ENCODE measurements at places on chromosomes 3 and 15.

DNA sequence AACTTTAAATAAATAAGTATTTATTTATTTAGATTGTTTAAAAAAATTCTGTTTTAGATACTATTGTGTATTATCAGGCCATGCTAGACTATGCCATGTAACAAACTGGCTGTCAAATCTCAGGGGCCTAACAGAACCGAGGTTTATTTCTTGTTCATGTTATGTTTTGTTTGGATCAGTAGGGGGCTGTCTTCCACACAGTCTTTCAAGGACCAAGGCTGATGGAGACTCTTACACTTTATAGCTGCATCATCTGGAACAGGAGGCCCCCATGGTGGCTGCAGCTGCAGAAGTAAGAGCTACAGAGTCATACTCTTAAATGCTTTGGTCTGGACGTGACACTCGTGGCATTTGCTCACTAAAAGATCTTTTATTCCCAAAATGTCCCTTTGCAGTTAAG lies 33.0 kb upstream of the ARL14 start:
- DNase-seq, result no peak

DNA sequence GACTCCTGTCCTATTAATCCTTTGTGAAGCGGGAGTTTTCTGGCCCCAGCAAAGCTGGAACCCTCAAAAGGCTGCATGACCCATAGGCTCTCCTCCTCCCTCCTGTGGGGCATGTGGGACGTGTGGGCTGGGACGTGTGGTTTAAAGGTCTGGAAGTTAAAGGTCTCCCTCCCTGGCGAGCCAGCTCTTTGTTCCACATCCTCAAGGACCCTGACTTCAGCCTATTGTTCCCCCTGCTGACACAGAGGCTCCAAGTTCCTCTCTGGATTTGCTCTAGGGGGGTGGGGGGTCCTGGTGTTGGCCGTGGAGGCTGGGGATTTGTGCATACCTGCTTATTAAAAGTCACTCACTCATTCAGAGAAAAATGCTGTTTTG lies 44.2 kb downstream of the SMAD6 start:
- no peak for DNase-seq

- no peak for DNase-seq
These were observed 400.2 kb upstream of the ATP11B start for GRCh38 chr3:182393151-182393550.

GRCh38 chr3:114839476-114839875 lies 307.6 kb downstream of the ZBTB20 start:
- DNase-seq, result peak; percentile 61

- no peak for DNase-seq
These were observed 32.0 kb upstream of the STXBP5L start for GRCh38 chr3:120875989-120876388.

DNA sequence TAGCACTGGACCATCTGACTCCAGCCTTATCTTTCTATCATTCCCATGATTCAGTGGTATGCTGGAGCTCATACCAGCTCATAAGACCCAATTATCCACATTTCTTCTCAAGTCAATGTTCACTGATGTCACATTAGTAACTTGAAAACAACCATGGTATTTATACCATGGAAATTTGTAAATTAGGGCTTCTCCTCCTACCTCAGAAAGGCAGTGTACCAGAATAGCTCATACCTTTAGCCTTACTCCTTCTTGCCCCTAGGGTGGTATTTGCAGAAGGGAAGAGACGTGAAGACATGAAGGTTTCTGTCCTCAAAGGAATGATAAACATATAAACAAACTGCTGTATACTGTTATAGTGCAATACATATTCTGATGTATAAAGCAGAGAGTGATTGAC lies 114.2 kb downstream of the NEK11 start:
- DNase-seq, result no peak

DNA sequence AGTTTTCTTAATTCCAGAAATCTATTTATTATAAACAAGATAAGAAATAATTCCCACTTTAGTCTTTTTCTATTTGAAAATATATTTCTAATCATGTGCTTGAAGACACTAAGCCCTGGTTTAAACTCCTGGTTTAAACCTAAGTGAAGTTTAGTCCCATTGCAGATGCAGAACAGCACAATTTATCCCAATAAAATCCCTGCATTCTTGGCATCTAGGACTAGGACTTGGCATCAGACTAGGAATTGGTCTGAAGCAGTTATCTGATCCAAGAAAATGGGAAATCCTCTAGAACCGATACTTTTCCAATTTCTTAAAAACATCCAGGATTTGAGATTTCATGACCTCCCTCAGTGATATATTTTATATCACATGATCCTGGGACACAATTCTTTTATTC lies 168.8 kb upstream of the VEPH1 start:
- DNase-seq, result no peak

DNA sequence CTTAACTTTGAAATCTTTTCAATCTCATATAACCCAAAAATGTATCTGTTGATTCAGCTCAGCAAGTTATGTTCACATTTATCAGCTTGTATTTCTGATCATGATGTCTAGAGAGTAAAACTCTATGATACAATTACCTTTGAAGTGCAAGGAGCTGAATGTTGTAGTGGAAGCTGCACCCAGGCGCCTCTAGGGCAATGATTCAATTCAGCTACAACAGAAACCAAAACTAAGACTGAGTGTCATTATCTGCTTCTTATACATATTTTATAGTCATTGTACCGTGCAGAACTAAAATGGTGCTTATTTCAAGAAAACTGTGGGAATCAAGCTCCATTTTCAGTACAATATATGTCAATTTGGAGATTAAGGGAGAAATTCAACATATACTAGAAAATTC lies 1237.5 kb downstream of the ZPLD1 start:
- peak; percentile 8 for DNase-seq

GRCh38 chr3:140086642-140087041 lies 151.7 kb downstream of the CLSTN2 start:
- DNase-seq, result peak; percentile 20

- no peak for DNase-seq
These were observed 133.3 kb downstream of the EPHB1 start for GRCh38 chr3:134928392-134928791.

GRCh38 chr15:95842576-95842975 lies 487.9 kb upstream of the NR2F2 start:
- DNase-seq, result no peak

GRCh38 chr3:128698211-128699047 lies 27.6 kb upstream of the RAB7A start:
- DNase-seq, result no peak

DNA sequence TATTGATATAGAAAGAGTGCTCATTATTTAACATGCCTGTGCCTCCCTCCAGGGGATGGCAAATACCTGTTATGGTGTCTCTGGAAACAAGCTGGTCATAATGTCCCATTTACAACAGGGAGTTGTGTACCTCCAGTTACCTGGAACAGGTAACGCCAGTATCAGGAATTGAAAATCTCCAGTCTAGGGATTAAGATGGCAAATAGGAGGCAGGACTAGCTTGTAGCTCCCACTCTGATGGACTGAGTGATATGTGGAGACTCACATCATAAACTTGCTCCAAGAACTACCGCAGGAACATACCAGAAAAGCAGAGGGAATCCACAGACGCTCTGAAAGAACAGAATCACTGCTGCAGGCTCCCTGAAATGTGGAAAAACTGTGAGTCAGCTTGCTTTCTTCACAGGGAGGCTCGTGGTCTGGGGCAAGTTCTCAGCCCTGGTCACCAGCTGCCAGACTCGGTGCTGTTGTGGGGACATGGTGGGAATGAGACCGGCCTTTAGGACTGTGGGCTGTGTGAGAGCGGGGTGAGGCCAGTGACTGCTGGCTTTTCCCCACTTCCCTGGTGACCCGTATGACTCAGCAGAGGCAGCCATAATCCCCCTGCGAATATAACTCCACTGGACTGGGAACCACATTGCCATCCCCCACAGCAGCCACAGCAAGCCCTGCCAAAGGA lies 97.4 kb downstream of the KCNAB1 start:
- peak; percentile 79 for DNase-seq

GRCh38 chr3:56269755-56270535 lies 198.3 kb downstream of the ERC2 start:
- no peak for DNase-seq

- no peak for DNase-seq
These were observed 45.6 kb downstream of the NOX5 start for GRCh38 chr15:69060041-69060481.

DNA sequence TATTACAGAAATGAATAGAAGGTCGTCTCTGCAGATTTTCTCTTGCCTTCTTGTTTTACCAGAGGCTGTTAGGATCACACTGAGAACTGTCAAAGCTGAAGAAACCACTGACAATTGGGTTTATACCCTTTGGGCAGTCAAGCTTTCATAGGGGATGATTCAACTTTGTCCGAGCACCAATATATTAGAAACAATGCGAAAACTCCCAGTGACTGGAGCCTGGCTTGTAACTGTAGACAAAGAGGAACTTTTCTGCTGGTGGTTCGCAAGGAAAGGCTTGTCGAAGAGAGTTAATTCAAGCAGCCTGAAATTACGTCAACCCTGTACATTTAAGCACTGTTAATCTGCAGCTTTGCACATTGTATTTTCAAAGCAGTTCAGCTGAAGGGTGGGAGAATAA lies 193.2 kb upstream of the ZNF385D start:
- DNase-seq, result peak; percentile 65

GRCh38 chr3:157531301-157531660 lies 28.1 kb upstream of the VEPH1 start:
- peak; percentile 23 for DNase-seq

GRCh38 chr3:93906245-93906644 lies 67.5 kb downstream of the PROS1 start:
- DNase-seq, result no peak

DNA sequence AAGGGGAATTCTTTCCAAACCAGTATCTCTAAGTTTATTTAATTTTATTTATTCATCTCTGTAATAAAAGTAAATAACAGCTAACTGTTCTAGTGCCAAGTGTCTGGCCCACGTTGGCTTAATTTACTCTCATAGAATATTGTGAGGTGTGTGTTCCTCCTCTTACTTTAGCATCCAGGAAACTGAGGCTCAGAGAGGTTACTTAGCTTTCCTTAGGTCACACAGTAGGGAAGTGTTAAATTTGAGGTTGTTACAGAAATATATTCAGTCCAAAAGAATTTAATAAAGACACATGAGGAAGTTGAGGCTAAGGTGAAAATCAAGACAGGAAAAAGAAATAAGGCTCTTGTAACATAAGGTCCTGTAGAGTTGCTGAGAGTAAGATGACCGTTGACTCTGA lies 84.4 kb upstream of the MRPS22 start:
- DNase-seq, result no peak

DNA sequence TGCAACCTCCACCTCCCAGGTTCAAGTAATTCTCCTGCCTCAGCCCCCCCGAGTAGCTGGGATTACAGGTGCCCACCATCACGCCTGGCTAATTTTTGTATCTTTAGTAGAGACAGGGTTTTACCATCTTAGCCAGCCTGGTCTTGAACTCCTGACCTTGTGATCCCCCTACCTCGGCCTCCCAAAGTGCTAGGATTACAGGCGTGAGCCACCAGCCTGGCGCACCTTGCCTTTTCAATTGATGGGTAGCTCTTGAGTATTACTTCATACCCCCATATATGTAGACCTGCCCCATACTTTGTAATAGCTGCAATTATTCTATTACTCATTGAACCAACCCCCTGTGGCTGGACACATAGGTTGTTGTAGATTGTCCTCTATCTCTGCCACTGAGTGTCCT lies 101.3 kb downstream of the LRRK1 start:
- no peak for DNase-seq

- DNase-seq, result no peak
These were observed 123.2 kb downstream of the TP63 start for GRCh38 chr3:189754356-189754755.

DNA sequence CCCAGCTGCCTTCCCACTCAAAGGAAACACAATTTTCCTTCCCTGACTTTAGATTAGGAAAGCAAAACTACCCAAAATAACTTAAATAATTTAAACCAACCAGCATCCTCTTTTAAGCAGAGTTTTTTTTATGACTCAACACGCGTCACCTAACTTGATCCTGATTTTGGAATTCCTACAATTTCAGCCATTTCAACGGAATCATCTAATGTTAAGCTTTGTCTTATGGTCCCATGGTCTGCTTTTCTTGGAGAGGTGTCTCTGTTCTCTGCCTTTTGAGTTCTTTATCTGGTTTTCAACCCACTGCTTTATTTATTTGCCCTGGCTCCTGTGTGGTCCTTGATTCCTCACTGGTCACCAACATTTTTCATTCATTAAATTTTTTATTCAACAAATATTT lies 219.2 kb upstream of the ARHGEF26 start:
- no peak for DNase-seq

- peak; percentile 62 for DNase-seq
These were observed 3.5 kb downstream of the SEC13 start for GRCh38 chr3:10317311-10317960.

GRCh38 chr3:194092881-194093301 lies 43.1 kb upstream of the HES1 start:
- peak; percentile 87 for DNase-seq

DNA sequence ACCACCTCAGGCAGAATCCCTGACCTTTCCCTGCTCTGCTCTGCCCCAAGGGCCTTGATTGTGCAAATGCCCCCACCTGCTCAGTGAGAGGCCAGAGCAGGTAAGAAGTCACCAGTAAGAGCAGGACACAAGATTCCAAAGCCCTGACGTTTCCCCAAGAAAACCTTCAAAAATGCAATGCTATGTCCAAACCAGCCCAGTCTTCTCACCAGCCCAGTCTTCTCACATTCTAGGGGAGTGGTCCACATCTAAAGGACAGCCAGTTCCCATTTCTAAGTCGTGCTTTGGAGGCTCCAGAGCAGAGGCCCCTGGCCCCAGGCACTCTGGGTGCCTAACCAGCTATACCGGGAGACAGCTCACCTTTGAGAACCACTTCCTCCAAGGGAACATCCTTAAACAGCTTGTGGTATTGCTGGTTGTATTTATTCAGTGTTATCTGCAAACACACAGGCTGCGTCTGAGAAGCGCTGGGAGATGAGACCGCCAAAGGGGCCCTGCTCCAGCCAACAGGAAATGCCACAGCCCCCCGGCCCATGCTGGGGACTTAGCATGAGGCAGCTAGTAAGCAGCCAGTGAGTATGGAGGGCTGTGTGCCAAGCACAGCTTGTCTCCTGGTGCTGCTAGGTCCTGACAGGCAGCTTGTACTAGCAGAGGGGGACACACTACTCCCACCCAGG lies 29.3 kb downstream of the GRAMD2A start:
- DNase-seq, result peak; percentile 39

DNA sequence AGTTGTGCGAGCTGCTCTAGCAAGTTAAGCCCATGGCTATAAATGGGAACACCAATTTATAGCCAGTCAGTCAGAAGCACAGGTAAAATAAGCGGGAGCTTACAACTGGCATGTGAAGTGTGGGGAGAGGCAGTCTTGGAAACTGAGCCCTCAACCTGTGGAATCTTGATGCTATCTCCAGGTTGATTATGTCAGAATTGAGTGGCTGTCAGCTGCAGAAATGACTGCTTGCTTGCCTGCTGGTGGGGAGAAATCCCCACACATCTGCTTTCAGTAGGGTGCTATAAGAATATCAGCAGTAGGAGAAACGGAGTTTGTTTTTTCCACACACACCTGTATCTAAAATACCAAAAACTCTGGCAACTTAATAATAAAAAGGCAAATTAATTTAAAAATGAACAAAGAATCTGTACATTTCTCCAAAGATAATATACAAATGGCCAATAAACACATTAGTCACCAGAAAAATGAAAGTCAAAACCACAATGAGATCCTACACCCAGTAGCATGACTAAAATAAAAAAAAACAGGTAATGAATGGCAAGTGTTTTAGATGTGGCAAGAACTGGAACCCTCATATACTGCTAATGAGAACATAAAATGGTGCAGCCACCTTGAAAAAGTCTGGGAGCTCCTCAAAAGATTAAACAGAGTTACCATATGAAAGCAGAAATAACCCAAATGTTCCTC lies 26.0 kb upstream of the MAP4 start:
- no peak for DNase-seq
